IPS-NIHi11 (cell line): ENCODE measurements at places on chromosomes 4 and X.
A peak's percentile ranks its signal among the peaks of the same experiment; 100 is the strongest.

DNA sequence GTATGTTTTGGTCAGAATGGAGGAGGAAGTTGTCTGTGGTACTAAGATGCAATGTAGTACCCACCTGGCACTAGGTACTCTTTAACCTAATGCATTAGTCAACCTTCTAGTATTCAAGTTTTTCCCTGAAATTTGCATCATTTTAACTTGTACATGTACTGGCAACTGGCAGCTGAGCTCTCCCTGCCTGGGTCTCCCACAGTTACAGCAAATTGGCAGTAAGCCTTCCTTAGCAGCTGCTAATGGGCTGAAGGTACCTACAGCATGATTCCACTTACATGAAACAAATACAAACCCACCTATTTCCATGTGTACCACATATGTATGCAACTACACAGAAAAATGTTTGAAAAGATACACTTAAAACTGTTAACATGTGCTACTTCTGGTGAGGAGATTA lies 8.1 kb upstream of the KLHL2 start:
- no peak for DNase-seq

DNA sequence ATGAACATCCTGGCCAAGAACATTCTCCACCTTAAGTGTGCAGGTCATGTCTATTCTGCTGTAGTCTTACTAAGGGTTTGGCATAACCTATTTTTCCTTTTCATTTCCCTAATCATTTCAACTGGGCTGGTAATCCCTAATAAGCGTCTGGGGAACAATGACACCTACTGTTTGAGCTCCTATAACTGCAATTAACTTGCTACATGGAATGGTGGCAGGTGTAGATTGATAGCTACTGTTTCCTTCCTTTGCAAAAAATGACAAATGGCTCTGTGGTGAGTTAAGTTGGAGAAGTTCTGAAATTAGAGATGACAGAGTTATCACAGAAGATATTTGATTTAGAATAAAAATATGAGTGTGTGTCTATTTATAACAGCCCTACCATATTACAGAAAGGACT lies 104.5 kb upstream of the NAP1L5 start:
- no peak for DNase-seq

- no peak for DNase-seq
These were observed 53.9 kb upstream of the EPGN start for GRCh38 chr4:74254386-74254785.

DNA sequence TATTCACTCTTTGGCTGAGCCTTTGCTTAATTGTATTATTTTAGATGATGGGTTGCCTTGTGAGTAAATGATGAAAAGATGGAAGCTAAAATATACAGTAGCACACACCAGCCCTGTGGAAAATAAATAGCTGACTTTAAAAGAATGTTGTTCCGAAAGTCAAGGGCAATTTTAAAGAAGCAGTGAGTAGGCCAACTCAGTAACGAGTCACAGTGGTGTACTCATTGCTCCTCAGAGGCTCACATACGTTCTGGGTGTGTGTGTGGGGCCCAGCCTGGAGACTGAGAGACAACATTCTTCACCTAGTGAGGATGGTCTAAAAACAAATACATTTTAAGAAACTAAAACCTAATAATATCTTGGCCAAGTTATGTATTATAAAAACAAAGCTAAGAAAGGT lies 640.3 kb downstream of the TRIML1 start:
- DNase-seq: no peak

DNA sequence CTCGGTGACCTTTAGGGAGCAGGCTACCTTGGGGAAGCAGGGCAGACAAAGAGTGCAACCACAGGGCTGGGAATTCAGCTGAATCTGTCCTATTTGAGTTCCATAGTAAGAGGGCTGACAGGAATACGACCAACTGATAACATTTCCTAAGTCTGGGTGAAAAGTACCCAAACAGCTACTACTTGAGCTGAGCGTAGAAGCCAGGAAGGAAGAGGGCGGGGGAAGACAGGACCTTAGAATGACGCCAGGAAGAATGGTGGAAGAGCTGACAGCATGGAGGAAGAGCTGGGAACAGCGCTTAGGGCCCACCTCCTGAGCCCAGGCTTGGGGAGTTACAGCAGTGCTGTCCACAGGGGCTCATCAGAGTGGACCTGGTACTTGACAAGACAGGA lies 14.4 kb downstream of the MECP2 start:
- DNase-seq: no peak

- DNase-seq: no peak
These were observed 650.3 kb upstream of the ATOH1 start for GRCh38 chr4:93178279-93178678.

- no peak for DNase-seq
These were observed 560.3 kb downstream of the GRID2 start for GRCh38 chr4:92864096-92864495.

DNA sequence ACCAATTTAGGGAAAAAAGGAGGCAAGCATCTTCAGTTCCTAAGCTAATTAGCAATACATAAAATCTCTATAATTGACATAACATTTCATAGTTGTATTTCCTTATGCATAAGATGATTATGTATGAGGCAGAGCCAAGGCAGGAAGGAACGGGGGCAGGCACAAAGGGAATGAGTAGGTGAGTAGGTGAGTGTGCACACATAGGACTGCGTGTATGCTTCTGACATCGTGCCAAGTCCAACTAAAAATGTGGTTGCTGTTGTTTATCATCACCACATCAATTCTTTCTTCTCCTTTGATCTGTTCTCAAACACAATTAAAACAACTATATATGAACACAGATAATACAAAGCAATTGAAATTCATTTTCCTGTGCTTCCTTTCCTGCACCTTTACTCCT lies 131.2 kb downstream of the UNC5C start:
- DNase-seq: no peak

GRCh38 chrX:107537815-107538214 lies 88.4 kb downstream of the FRMPD3 start:
- DNase-seq: peak; percentile 33

DNA sequence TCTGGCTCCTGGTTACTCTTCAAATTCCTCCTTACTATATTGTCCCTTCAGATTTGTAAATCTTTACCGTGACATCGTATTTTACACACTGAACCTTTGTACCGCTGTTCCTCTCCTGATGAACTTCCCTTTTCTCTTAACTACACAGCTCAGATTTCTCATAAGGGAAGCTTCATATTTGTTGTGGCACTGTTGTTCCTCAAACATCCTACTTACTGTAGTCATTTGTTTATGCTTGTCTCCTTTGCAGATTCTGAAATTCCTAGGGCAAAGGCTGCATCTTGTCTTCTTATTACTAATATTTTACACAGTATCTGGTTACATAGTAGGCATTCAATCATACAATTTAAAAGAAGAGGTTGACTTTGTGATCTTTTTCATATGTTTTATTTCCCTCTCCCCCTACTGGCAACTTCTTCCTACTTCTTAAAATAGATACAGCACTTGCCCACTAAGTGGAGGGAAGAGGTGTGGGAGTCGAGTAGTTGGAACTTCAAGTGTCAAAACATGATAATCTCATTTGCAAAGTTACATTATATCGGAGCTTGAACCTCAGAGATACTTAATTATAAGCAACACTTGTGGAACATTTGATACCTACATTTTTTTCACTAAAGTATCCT lies 50.0 kb downstream of the TET2 start:
- no peak for DNase-seq

DNA sequence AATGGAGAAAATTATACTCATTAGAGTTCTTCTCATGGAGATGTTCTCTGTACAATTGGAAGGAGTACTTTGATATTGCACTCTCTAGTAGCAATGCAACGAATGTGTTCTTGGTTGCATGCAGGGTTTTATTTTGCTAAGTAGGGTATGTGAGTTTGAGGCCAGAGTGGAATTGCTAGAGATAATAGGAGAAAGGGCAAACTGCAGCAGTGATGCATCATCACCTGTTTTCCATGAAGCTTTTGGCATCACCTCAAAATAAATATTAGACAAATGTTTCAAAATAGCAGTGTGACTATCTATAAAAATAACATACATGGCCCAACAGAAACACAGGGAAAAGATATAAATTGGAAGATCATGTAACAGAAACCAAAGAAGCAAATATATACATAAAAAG lies 93.3 kb downstream of the TIGD2 start:
- DNase-seq: no peak

DNA sequence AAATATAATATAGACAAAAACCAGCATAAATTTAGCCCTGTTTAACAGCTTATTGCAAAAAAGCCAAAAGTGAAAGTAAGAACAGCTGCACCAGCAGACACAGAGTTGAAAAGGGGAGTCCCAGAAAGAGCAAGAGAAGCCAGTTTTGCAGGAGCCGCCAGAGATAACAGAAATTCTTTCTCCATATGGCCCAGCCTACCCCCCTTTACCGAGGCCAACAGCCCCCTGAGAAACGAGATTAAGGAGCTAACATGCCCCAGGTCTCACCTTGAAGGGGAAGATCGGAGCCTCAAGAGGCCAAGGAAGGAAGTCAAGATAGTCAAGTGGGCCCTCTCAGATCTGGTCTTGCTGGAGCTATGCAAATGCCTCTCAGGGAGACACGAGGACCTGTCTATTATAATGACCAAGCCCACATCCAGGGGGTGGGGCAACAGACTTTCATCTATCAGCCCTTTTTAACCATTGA lies 4.8 kb downstream of the ACOX3 start:
- no peak for DNase-seq

- DNase-seq: no peak
These were observed 1.9 kb downstream of the FAM199X start for GRCh38 chrX:104168127-104168526.

- no peak for DNase-seq
These were observed 174.4 kb upstream of the ATP6AP2 start for GRCh38 chrX:40406330-40406859.

- DNase-seq: no peak
These were observed 11.2 kb upstream of the SYTL4 start for GRCh38 chrX:100743009-100743607.

DNA sequence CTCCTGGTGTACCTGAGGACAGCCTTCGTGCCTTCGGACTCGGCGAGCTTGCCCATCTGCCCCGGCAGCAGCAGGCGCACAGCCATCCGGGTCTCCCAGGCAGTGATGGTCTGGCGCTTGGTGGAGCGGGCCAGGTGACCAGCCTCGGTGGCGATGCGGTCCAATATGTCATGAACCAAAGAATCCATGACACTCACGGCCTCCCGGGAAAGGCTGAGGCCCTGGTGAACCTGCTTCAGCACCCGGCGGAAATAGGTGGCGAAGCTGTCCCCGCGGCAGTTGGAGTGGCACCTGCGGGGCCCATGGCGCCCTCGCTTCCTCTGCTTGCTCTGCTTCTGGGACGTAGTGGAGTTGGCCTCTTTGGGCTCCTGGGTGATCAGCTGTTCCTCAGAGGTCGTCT lies 350 bp downstream of the H2BW1 start:
- DNase-seq: no peak

DNA sequence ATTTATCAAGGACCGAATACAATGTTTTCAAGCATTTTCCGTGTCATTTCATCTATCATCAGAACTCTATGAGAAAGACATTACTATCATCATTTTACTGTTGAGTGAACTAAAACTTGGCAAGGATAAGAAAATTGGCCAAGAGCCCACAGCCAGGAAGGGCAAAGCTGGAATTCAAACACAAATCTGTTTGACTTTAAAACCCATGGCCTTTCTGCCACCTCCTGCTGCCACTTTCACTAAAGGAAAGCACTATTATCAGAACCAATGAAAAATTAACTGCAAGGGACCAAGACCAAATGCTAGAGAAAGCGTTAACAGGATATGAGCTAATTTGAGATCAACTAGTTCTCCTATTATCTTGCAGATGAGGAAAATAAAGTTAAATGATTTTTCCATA lies 2759.2 kb downstream of the ARAP2 start:
- no peak for DNase-seq

GRCh38 chr4:169664615-169665014 lies 44.2 kb downstream of the CLCN3 start:
- no peak for DNase-seq

DNA sequence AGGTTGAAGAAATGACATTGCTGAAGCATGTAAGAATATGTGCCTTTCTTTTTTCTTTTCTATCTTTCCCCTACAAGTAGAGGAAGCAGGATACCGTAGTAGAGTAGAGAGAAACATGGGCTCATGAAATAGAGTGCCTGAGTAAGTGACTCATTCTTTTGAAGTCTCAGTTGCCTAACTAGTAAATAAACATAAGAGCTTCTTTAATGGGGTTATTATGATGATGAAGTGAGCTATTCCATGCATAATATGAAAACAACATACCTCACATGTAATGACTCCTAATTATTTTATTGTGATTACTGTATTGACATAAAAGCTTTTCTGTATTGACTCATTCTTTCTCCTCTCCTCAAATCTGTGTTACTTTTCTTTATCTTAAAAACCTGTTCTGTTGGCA lies 1538.2 kb downstream of the TECRL start:
- no peak for DNase-seq

DNA sequence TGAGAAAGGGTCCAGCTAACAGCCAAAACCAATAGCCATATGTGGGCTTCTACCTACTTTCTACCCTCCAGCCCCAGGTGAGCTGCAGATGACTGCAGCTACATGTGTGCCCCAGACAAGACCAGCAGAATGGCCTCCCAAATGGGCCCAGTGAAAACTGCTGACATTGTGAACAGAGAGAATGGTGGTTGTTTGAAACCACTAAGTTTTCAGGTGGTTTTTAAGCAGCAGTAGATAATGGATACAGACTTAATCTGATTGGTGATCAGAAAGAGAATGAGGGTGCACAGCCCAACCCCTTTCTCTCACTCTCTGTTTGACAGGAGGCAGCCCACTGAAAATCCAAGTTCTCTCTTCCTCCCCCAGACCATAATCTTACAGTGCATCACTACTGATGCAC lies 42.5 kb upstream of the BBS12 start:
- DNase-seq: no peak

DNA sequence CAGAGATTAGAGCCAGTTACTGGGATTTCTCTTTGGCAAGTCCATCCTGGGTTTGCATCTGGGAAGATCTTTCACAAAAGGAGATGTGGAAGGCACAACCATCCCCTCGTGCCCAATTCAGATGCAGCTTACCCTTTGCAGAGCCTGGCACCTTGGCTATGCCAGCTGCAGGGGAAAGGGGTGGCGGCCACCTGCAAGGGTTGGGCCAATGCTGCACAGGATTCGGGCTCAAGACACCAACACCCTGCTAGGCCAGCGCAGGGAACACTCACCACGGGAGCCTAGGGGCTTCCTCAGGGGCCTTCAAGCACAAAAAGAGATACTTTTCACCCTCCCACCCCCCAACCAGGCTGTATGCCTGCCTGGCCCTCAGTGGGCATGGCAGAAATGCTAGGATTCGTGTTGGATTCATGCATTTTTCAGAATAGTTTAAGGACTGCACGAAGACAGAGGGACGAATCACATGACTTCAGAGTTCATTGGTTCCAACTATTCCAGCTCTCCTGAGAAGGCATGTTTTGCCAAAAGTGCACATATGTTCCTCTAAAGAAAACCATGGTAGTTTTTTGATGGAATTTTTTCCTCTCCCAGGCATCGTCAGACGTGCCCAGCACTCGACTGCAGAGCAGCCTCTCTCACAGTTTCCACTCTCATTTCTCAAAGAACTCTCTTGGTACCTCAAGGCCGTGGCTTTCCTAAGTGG lies 94.4 kb downstream of the PHKA2 start:
- no peak for DNase-seq

DNA sequence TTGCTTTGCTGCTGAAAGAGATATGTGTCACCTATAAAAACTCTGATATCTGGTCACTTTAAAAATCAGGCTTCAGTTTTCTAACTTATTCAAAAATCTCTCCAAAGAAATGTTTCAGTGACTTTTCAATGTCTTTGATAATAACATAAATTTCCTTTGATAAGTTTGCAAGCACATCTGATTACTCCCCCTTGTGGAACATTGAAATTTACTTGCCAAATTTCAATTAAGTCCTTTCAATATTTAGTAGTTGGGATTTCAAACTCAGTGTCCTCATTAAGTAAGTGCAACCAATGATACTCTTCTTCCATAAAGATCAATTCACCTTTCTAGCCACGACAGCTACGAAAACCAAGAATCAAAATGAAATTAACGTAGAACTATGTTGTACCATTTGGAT lies 151.3 kb upstream of the FAM47C start:
- DNase-seq: no peak
